DMS 273 treated with DMSO at 0.1 percent for 48 hours (cell line): ENCODE measurements at places on chromosomes 2 and 18.

- DNase-seq, result no peak
Measured at GRCh38 chr18:55861266-55861665, 273.3 kb upstream of the TCF4 start.

GRCh38 chr2:68971591-68972231, 2.7 kb upstream of the GKN1 start:
- DNase-seq, result no peak

DNA sequence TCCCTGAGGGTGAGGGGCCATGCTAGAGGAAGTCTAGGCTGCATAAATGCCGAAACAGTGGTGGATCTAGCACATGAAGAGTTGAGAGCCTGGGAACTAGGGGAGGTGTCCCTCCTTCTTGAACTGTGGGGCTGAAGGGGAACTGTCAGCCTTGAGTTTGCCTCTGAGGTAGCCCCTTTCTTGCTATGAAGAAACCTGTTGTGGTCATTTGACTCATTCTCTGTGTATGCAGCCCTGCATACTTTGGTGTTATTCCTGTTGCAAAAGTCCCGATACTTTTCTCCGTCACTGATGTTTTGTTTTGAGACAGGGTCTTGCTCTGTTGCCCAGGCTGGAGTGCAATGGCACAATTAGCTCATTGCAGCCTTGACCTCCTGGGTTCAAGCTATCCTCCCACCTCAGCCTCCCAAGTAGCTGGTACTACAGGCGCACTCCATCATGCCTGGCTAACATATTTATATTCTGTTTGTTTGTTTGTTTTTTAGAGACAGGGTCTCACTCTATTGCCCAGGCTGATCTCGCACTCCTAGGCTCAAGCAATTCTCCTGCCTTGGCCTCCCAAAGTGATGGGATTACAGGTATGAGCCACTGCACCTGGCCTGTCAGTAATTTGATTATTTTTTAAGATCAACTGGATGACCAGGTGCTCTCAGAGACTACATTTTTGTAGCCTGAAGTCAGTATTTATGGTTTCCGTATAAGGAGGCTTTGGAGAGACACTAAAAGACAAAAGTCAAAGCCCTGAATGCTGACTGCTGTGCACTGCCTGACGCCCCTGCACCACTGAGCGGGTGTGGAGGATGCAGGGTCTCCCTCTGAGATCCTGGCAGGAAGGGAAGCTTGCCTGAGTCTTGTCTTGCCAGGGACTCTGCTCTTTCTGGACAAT, 126.0 kb upstream of the MSH6 start:
- DNase-seq, result no peak

DNA sequence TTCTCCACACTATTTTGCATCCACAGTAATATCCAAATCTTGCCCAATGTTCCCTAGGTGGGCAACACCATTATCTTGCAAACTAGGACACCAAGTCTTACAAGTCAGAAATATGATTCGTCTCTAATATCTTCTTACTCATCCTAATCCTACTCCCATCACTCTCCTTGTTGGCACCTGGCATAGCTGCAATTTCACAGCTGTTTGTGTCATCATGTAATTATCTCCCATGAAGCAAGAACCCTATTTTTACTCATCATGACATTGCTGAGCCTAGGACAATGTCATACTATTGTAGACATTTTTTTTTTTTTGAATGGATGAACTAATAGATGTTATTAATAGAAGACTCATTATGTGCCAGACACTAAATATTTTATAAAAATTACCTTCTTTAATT, 91.3 kb upstream of the CCDC141 start:
- DNase-seq, result no peak

DNA sequence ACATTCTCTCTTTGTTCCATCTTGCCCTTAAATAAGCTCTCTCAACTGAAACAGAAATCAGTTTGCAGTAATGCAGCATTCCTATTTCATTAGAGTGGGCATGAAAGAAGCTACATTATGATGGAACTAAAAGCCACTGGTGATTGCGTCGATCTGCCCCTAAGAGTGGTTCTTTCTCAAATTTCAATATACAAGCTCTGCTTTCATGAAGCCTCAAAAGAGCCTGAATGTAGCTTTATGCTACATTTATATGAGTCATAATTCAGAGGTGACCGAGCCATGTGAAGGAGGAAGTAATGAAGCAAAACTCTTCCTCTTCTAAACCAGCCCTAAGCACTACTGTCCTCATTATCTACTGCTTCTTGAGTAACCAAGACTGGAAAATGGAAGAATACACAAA, 64.8 kb upstream of the CYTIP start:
- DNase-seq, result no peak
